HS-5 (cell line): ENCODE measurements at places on chromosomes 11 and 22.

DNA sequence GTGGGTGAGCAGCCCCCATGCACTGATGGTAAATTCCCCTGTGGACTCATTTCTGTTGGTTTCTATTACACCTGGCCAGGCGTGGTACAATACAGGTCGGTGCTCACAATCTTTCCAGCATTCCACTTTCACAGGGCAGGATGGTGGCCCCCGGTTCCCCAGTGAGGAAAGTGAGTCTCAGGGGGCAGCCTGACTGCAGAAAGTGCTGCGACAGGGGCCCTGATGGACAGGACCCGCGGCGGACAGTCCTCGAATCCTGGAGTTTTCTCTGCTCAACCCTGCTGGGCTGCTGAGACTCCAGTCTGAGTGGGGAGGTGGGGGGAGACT lies 3.1 kb upstream of the PGGHG start:
- DNase-seq, result no peak

DNA sequence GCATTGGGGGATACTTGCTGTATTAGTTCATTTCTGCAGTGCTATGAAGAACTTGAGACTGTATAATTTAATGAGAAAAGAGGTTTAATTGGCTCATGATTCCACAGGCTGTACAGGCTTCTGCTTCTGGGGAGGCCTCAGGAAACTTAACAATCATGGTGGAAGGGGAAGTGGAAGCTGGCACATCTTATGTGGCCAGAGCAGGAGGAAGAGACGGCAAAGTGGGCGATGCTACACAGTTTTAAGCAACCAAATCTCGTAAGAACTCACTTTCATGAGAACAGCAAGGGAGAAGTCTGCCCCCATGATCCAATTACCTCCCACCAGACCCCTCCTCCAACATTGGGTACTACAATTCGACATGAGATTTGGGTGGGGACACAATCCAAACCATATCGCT lies 55.1 kb downstream of the TMPRSS5 start:
- no peak for DNase-seq

DNA sequence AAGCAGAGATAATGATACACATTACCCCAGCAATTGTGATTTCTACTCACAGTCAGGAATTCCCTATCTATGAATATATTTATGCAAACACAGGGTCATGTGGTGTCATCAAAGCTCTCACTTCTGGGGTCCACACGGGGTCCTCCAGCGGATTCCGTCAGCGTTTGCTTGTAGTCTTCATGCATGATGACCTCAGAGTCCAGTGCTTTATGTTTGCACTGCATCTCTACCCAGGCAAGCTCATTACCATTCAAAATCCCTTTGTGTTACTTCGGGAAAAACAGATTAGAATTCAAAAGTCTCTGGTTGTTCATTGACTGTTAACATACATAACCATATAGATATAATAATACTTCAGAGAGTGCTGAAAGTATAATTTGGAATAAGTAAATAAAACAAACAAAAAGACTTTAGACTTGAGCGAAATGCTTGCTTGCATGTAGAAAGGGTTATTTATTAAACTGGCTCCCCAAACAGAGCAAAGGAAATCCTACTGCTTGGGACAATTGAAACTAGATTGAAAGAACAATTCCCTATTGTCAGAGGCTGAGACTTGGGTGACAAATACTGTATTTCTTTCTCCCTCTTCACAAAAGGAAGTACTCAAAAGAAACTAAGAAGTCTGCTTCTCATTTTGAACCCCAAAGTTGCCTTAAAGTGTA lies 423.1 kb downstream of the ETS1 start:
- no peak for DNase-seq

DNA sequence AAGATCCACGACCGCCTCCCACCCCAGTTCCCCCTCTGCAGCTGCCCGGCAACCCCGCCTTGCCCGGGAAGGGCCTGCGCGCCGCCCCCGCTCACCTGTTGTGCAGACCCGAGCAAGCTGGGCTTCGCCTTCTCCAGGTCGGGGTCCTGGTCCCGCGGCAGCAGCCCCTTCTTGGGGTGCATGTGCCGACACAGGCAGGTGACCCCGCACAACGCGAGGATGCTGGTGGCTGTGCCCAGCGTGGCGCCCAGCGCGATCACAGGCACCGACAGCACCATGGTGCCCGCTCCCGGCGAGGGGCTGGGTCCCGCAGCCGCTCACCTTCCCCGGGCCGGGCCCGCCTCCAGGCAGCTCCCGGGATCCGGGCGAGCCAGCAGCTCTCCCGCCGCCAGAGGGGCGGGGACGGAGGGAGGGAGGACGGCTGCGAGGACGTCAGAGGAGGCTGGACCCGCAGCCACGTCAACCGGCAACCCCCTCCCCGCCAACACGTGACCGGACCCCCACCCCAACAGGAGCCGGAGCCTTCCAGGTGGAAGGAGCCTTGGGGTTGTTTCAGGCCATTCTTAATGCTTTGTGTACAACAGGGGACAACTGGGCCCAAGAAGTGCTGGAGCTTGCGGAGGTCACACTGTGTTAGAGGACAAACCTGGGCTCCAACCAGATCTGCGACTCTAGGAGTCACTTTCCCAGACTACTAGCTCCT lies at the start of gene SYT13:
Gene SYT13 (minus strand): TSS at position 412 of the 703 bp plus-strand sequence. CDS start 134 bp downstream, at position 278.
- no peak for DNase-seq

GRCh38 chr11:124474079-124474478 lies 28.6 kb upstream of the OR8B8 start:
- no peak for DNase-seq

GRCh38 chr11:76225122-76225611 lies 18.9 kb upstream of the WNT11 start:
- DNase-seq, result no peak

DNA sequence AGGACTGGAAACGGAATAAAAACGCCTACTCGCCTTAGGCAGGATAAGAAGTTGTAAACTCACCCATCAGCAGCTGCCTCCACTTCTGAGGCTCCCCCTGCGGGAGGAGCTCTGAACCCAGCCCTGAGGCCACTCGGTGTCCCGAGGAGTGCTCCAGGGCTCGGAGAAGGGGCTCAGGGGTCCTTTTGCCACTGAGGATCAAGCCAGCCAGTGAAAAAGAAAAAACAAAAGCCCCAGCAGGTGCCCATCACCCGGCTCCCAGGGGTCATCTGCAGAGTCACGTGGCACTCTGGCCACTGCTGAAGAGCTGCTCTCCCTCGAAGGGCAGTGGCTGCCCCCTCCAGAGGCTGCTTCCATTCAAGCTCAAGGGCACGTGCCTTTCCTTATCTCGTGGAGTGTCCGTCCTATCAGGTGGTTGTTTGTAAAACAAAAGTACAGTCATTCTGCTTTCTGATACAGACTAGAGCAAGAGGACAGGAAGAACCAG lies 29.0 kb downstream of the NUP50 start:
- DNase-seq, result no peak

GRCh38 chr11:118216621-118217481 lies 8.0 kb downstream of the JAML start:
- DNase-seq, result no peak

GRCh38 chr11:10785146-10785474 lies 23.6 kb downstream of the EIF4G2 start:
- no peak for DNase-seq

DNA sequence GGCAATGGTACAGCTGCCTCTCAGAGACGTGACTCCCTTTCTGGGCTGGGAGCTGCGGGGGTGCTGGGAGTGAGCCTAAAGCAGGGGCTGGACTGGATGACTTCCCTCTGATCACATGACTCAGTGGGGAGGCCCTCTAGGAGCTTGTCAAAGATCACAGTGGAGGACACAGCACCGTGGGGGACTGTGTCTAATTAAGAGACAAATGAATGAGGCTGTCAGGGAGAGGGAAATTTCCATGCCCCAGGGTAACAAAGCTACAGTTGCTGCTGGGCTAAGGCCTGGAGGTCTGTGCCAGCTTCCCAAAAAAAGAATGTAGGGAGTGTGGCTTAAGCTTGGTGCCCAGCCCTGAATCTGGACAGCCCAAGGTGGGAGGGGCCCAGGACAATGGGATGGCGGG lies 262.8 kb upstream of the PLET1 start:
- no peak for DNase-seq

DNA sequence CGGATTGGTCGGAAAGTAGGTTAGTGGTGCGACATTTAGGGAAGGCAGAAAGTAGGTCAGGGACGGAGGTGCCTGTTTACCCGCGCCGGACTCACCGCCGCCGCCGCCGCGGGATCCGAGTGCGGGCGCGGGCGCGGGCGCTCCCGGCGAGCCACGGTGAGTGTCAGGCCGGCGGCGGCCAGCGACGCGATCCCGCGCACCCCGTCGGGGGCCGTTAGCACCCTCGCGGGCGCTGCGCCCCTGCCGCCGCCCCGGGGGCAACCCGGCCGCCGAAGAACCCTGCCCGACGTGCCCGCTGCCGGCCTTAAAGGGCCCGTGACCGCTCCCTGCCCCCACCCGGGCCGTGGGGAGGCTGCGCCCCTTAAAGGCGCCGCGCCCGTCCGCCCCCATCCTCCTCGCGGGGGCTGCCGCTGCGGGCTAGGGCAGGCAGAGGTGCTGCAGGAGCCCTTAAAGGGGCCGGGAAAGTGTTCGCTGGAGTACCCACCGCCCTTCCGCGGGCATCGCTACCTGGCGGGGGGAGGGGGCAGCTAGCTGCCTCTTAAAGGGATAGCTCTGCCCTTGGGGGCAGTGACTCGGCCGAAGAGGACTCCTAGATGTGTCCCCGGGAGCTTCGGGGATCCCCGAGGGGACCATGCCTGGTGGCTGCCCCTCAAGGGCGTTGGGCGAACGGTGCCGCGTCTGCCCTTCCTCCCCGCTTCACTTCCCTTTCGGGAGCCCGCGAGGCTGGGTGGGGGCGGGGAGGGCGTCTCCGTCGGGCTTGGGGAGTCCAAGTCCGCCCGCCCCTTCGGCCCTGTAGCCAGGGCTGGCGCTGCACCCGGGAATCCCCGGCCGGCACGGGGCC lies at the start of gene BMAL1:
Gene BMAL1 (plus strand): TSS at position 23 of the 841 bp plus-strand sequence. CDS start 76,519 bp downstream, outside the sequence.
- DNase-seq, result no peak

GRCh38 chr11:38392176-38392575 lies 1794.1 kb upstream of the RAG2 start:
- DNase-seq, result no peak

DNA sequence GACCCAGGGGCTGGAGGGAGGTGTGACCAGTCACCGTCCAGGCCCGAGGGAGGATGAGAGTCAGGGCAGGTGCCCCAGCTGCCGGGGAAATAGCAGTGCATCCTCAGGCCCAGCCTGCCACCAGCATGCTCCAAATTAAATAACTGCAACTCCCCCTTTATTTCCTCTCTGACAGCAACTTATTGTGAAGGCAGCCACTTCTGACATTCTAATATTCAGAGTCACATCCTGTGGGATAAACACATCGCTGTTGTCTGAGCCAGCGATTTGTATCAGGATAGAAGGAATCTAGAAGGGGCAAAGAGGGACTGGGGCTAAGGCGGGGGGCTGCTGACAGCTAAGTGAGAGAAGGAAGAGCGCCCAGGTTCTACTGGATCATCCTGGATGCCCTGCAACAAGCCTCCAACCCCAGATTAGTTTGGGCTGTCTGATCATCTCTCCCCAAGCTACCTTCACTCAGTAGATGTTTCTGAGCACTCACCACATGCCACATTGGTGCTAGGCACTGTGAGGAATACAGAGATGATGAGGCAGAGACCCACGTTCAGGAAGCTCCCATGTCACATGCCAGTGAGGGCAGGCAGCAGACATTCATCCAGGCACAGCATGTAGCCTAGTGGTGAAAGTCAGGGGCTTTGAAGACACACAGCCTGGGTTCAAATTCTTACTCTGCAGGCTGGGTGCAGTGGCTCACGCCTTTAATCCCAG lies 214.1 kb downstream of the BUD13 start:
- DNase-seq, result peak; percentile 56

- no peak for DNase-seq
Observed at GRCh38 chr11:109791337-109791736, 301.9 kb upstream of the ZC3H12C start.

DNA sequence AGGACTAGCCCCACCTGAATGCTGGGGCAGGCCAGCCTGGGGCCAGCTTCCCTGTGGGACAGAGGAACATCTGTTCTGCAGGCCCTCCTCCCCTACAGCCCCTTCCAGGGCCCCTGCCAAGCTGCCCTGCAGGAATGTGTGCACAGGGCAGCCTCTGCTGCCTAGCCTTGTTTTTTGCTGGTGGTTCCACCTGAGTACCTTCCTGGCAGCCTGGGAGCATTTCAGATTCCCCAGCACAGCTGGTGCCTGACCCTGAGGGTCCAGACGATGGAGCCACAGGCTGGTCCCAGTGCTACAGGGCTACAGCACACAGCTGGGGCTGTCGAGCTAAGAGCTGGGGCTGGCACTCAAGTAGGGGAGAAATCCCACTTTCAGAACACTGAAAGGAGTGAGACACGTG lies 22.3 kb upstream of the GPR83 start:
- DNase-seq, result no peak

- no peak for DNase-seq
Observed at GRCh38 chr11:69297787-69298266, 3.9 kb downstream of the MYEOV start.

GRCh38 chr11:71543866-71544265 lies 4.4 kb upstream of the KRTAP5-9 start:
- DNase-seq, result no peak

DNA sequence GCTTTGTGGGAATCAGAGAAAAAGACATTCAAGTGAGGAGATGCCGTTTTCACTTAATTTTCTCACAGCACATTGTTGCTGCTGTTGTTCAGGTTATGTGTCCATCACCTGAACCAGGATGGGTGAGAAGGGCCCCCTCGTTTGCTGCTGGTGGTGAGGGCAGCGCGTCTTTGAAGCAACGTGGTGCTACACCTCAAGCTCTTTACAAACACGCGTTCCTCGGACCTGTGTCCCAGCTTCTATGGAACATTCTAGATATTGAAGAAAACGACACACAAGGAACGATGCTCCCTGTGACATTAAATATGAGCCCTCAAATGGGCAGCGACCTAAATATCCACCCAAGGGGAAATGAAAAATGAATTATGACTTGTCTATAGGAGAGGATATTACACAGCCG lies 418.6 kb downstream of the MN1 start:
- no peak for DNase-seq

- DNase-seq, result no peak
Observed at GRCh38 chr11:71976551-71976950, 22.2 kb upstream of the IL18BP start.

DNA sequence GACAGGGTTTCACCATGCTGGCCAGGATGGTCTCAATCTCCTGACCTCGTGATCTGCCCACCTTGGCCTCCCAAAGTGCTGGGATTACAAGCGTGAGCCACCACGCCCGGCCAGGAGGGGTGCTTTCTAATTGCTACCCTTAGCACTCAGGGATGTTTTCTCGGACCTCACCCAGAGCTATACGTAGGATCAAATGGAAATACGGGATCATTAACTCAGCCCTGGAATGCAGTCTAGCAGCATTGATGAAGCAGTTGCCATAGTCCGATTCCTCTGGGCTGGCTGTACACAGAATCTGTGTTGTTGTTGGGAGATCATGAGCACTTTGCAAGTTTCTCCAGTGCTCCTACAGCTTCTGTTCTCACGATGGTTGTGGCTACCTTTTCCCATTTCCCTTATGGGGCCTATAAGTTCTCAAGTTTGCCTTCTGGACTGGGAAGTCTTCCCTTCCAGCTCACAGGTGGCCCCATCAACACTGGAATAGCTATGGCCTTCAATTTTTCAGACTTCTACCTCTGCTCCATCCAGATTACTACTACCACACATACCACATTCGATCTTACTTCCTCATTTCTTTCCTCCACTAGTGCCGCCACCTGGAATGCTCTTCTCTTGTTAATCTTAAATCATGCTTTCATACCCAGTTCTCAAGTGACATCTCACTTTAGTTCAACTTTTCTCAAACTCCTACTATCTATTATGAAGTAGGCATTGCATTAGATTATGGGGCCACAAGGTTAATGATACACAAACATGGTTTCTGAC lies 16.1 kb upstream of the PCF11 start:
- DNase-seq, result no peak

- DNase-seq, result no peak
Observed at GRCh38 chr11:34899633-34900016, 16.6 kb downstream of the APIP start.
